ENCODE measurements at places on chromosomes 6 and 20.

- no peak for DNase-seq
These were observed 324.8 kb downstream of the QKI start for GRCh38 chr6:163739408-163739725.

GRCh38 chr6:161035981-161036263, 44.4 kb downstream of the MAP3K4 start:
- no peak for DNase-seq

DNA sequence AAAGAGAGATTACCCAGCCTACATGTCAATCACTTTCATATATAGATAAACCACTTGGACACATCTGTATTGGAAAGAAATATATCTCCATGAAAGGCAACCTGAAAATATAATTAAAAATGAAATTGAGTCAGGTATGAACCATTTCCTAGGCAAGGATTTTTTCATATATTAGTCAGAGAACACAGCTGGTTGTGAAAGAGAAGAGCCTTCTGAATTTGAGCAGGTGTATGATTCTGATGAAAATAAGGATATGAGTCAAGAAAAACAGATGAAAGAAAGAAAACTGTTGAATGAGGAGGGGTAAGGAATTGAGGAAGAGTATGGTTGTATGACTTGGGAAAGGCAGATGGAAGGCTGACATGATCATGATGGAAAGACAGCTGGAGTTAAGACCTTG, 441.1 kb downstream of the HAO1 start:
- DNase-seq = no peak

GRCh38 chr6:156950531-156950930, 173.4 kb downstream of the ARID1B start:
- no peak for DNase-seq

GRCh38 chr6:1770968-1771723, 161.4 kb downstream of the FOXC1 start:
- DNase-seq = peak; percentile 5

- DNase-seq = no peak
These were observed 891.4 kb downstream of the TFAP2A start for GRCh38 chr6:9523462-9523861.

GRCh38 chr6:137282254-137282653, 63.1 kb upstream of the IFNGR1 start:
- no peak for DNase-seq

DNA sequence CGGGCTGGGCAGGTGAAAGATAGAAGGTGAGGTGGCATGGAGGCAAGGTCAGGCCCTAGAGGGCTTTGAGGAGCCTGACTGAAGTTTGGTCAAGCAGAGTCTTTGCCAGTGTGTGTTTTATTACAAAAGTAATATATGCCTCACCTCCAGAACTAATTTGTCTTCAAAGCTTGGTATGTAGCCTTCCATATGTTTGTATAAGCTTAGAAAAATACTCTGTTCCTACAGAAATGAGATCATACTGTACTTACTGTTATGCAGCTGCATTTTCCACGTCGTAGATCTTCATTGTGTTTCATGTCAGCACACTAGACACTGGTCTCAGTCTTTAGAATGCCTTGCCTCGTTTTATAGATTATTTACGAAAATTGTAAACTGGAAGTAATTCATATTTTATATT, 61.8 kb downstream of the ANKS1A start:
- DNase-seq = no peak

DNA sequence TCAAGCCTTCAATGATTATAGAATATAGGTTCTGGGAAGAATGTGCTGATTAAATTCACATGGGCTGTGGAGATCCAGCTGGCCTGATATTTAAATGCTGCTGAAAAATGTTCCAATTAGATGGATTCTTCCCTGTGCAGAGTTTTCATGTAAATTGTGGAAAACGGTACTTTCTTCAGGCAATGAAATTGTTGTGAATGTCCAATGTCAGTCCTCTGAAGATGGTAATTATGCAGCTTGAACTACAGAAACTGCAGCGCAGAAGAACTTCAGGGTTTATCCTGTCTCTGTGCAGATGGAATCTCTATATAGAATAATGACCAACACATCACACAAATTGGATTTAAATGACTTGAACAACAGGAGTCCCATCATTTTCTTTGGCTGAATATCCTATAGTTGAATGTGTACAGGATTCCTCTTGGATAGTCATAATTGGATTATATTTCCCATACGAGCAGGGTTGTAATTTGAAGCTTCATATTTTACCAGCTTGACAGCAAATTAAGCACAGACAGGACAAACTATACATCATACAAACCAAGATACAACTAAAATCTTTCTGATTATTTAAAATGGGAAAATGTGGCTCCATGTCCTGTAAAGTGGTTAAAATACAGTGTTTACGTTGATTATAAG, 82.3 kb downstream of the CAP2 start:
- DNase-seq = no peak

- no peak for DNase-seq
These were observed 65.8 kb upstream of the SNRPB2 start for GRCh38 chr20:16664020-16664419.

DNA sequence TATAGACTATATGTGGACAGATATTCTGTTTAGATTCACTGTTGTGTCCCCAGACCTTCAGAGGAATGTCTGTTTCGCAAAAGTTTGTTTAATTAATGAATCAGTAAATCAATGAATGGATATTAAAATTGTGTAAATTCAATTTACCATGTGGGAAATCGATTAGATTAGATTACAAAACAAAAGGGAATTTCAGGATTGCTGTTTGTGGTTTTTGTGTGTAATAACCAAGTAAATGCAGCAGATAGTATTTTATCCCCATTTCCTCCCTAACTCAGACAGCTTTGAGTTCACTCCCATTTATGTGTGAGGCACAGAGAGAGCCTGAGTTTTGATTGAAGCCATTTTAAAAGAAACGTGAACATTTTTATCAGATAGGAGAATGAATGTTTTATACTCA, 214.8 kb downstream of the ADGB start:
- DNase-seq = no peak

DNA sequence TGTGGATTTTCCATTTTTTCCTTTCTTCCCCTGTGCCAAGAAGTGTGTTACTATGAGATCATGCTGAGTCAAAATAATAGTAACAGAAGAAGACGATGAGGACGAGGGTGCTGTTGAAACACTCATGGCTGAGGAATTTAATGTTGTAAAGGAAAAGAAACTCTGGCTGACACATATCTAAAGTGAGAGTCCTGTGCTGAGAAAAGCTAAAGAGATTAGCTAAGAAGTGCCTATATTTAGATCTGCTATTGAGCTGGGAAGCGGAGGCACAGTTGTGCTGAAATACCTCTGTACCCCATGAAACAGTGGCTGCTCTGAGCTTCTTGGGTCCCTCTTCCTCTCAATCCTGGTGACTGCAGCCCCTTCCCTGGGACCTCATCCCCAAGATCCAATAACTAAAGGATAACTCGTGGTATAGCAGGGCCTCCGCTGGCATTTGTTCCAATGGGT, 1.1 kb upstream of the SYTL3 start:
- DNase-seq = no peak

GRCh38 chr6:20744911-20745557, 210.8 kb downstream of the CDKAL1 start:
- peak; percentile 14 for DNase-seq

DNA sequence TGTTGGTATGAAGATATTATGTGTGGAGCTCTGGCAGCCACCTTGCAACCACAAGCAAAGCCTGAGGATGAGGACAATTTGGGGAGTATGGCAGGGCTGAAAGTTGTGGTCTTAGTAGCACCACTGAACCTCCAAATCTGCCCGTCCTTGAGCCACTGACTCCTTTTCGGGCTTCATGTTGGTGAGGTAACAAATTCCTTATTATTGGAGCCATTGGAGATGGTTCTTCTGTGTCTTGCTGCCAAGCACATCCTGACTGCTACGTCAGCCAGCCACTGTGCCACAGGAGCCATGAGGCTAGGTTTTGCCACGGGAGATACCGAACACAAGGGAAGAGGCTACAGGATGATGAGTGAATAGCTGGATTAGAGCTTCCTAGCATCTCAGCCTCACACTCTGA, 201.6 kb downstream of the BMP7 start:
- DNase-seq = no peak

DNA sequence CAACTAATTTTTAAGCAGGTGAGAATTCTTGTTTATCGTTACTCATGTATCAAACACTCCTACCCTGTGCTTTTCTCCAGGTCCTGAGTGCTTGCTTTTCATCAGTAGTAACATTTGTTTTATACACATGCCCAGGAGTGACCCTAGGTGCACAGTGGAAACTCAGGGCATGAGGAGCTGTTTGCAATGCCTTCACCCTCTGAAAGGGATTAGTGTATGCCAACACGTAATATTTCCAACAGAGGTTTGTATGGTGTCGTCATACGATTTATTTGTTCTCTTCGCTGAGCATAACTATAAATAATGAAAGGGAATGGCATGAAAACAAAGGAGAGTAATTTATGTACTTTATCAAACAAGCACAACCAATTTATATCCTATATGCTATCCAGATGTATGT, 537.4 kb upstream of the MMS22L start:
- DNase-seq = no peak

DNA sequence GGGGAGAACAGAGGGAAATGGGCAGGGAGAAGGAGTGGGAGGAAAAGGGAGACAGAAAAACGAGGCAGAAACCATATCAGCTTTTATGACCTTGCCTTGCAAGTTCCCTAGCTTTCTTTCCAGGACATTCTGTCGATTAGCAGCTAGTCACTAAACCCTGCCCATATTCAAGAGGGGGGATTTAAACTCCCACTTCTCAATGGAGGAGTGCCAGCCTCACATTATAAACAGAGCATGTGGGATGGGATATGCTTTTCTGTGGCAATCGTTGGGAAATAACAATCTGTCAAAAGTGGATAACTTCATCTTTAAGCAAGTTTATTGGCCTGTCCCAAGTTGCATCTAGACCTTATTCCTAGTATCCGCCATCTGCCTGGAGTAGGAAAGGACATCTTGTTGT, 57.0 kb upstream of the TMEM170B start:
- DNase-seq = no peak

DNA sequence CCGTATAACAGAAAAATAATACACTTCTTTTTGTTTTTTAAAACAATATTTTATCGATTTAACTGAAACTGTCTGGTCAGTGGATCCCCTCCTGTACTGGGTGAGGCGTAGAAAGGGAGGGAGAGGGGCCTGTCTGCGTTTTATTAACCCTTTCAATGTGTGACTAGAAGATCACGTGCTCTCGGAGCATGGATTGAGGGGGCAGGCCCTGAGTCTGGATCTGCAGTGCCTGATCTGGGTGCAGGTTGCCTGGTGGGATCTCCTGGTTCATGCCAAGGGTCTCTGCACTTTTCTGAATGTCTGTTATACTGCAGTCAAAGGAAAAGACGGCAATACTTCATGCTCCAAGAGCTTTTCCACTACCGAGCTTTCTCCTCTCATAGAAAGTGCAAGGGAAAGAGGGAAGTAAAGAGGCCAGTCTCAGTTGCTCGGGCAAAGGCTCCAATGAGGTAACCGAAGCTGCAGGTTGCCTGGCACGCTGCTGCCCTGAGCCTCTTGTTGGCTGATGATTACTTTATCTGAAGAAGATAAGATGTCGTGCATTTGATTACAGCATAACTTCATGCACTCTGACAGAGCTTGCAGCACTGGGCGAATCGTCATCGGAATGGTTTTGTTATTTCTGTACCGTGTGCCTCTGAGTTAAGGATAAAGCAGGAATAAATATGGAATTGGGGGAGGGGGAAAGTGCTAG, 167.5 kb upstream of the PMEPA1 start:
- no peak for DNase-seq

GRCh38 chr6:80205404-80205803, 98.9 kb downstream of the BCKDHB start:
- no peak for DNase-seq

DNA sequence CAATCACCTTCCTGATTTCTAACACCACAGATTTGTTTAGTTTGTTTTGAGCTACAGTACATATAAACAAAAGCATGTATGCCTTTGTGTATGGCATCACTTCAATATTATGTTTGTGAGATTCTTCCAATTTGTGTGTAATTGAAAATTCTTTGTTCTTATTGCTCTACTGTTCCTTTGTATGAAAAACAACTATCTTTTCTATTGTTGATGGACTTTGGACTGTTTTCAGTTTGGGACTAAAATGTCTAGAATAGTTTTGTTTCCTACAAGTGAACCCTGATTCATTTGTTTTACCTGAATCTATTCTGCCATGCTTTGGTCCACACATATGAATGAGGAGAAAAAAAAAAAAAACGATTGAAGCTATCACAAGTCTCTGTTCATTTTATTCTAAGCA, 21.2 kb upstream of the ZNF184 start:
- no peak for DNase-seq

DNA sequence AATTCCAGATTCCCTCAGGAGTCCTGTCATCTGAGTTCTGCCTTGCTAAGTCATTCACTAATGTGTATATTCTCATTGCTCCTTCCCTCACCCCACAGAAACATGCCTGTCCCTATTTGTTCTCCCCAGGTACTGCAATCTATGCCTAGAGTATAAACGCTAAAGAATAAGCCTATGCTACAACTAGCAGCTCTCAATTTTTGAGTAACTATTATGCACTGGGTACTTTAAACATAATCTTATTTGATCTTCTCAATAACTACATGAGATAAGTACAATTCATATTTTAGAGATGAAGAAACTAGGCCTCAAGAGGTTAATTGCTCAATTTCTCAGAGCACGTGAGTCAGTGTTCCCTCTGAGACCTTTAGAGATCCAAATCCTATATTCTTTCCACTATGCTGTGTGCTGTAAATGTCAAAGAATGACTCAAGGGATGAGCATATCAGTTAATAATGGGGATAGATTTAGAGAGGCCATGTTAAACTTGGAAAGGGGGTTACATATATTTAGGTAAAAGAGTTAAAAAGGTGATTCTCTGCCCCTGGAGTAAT, 423.8 kb upstream of the ADGRB3 start:
- DNase-seq = no peak

DNA sequence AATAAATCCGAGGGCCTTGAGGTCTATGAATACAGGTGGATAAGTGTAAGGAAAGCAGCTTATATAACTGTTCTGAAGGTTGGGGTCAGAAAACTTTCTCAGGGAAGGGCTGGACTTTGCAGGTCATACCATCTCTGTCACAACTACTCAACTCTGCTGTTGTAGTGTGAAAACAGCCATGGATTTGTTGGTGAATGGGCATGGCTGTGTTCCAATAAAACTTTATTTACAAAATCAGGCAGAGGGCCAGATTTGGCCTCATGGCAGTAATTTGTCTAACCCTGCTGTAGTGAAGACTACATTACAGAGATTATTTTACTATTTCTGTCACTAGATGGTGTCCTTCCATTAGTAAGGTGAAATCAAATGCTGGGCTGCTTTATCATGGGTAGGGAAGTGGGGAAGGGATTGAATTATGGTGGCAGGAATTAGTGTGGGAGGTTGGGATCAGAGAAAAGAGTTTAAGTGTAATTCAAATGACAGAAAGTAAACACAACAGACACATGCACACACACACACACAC, 409.6 kb upstream of the CHD6 start:
- DNase-seq = no peak

DNA sequence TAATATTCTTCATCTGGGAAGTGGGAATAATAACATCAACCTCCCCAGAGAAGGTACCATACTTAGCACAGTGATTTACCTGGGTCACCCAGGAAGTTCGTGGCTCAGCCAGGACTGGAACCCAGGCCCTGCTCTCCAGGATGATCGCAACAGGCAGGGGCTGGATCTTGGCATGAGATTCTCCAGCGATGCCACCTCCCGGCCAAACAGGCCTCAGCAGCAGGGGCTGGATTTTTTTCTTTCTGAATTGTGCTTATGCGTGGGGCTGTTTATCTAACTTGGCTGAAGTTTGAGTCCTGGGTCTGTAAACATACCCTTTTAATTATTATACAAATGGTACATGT, 129.5 kb upstream of the PTPN1 start:
- peak; percentile 29 for DNase-seq

GRCh38 chr6:14763616-14764015, 482.3 kb upstream of the JARID2 start:
- DNase-seq = no peak

GRCh38 chr20:20971810-20972209, 134.3 kb downstream of the LINC00237 start:
- DNase-seq = no peak

All from Jurkat, Clone E6-1 (cell line).